T-cell (primary cell): ENCODE measurements at places on chromosomes 3 and 15.

DNA sequence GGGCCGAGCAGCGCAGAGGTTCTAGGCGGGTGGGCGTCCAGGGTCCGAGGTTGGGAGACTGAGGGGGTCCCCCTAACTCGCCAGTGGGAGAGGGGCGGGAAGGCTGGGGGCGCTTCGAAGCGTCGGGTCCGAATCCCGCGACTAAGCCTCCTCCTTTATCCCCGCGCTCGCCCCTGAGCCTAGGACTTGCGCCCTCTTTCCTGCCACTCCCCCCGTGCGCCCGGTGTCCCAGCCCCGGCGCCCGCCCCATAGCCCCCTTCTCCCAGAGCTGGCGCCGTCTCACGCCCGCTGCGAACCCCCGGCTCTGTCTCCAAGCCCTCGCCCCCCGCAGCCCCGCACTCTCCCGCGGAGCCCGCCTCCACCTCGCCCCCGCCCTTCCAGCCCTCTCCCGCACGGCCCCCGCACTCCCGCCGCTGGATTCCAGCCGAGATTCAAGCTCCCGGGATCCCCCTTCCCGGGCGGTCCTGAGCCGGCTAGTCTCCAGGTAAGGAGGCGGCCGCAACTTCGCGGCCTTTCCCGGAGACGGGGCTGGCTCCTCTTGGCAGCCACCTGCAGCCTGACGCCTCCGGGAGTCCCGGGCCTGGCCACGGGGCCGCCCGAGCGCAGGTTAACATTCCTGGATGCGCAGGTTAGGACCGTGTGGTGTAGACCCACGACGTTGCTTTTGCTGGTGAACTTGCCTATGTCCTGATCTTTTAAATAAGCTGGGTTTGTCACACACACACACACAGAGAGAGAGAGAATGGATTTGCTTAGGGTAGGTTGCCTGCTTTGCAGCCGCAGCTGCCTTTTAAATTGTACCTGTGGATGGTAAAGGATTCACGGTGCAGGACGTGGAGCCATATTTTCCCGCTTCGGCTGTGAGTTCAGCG is 563 bp downstream of the PXYLP1 start:
- no peak for DNase-seq

- no peak for DNase-seq
Observed at GRCh38 chr3:34106879-34107278, 308.4 kb downstream of the PDCD6IP start.

GRCh38 chr3:85846940-85847339 is 888.2 kb downstream of the CADM2 start:
- DNase-seq = no peak

DNA sequence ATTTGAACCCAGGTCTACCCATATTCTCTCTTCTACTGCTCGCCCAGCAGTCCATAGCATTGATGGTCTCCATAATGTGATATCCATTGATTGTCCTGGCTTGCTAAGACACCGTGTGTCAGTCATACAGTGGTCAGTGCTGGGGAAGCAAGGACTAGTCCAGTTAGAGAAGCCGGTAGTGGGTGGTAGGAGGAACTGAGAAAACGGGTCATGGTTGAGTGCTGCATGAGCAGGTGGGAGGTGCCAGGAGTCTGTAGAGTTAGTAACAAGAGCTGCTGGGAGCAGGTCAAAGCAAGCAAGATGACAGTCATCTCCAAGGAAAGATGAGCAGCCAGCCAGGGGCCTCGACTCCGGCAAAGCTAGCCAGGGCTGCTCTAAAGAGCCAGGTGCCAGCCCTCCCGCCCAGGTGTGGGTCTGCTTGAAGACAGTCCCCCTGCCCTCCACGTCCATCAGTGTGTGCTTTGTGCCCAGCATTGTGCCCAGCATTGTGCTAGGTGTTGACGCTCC is 29.5 kb upstream of the USP3 start:
- no peak for DNase-seq

DNA sequence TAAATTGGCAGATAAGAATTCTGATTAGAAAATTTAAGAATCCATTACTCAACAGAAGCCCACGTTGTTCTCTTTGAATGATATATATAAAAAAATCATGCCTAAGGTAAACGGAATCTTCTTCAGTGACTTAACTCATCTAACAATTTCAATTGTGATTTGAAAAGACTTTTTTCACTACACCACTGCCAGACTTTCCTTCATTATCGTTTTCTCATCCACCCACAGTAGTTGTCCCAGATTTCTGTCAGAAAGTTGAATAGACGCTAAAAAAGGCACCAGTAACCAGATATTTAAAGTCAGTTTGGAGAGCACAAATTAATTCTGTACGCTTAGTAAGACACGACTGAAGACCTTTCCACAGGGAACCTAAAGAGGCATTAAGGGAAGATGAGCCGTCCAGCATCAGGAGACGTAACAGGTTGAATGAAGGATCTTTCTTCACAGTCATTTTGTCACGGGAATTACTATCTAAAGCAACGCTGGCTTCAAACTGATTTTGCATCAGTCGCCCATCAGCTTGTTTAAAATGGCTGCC is 1.3 kb downstream of the HIGD1A start:
- no peak for DNase-seq

GRCh38 chr3:59308684-59309083 is 258.9 kb upstream of the CFAP20DC start:
- no peak for DNase-seq

GRCh38 chr3:108396336-108396735 is 100.0 kb downstream of the HHLA2 start:
- DNase-seq = no peak

GRCh38 chr15:25676070-25676469 is 187.1 kb downstream of the ATP10A start:
- no peak for DNase-seq

DNA sequence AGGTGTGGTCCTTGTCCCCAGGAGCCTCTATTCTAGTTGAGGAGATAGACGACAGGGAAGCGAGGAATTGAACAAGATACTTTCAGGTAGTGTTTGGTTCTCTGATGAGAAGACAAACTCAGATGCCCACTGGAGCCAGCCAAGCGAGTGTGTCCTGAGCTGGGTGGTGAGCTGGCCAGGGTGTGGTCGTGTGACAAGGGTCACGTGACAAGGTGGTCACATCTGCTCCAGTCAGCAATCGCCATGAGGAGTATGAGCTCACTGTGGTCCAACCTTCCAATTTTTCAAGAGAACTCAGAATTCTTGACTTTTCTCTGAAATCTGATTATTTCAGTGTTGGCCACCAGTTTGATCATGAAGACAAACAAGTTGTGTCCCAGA is 39.5 kb downstream of the SLC6A6 start:
- no peak for DNase-seq

DNA sequence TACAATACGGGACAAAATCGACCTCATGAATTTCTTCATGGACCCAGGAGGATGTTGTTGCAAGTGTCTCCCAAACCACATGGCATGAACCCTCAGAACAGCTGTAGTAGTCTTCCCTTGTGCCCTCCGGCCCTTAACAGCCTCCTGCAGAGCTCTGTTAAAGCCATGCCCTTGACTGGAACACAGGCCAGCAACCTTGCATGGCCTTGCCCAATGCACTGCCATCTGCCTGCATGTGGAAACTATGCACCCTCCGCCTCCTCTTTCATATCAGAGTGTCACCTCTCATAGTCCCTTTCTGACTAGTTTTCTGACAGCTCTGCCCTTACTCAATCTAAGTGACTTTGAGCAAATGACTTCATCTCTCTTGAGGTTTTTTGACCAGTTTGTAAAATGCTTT is 39.4 kb upstream of the TRIM71 start:
- no peak for DNase-seq

DNA sequence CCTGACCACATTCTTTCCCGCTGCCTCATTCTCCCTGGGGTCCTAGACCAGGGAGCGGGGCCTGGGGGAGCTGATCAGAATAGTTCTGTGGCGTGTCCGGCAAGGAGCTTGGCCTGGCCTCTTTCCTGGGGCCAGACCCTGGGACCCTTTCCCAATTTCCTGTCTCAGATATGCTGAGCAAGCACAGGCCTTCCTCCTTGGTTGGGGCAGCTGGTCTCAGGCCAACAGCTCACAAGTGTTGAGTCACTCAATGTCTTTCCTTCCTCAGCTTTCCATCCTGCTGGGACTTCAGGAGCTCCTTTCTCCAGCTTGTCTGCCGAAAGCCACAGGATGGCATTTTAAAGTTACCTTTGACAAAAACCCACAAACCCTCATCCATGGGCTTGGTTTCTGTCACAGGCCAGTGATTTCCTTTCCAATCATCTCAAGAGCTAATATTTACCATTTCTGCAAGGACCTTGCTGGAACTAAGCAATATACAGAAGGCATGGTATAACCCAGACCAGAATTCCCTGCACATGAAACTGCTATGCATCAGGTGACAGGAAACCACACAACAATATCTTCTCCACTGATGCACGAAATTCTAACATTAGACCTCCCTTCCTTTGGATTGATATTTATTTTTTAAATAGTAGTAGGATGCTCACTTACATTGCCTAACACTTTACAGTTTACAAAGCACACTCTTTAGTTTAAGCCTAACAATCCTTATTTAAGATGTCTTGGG is 19.5 kb upstream of the TIMP4 start:
- DNase-seq = no peak

DNA sequence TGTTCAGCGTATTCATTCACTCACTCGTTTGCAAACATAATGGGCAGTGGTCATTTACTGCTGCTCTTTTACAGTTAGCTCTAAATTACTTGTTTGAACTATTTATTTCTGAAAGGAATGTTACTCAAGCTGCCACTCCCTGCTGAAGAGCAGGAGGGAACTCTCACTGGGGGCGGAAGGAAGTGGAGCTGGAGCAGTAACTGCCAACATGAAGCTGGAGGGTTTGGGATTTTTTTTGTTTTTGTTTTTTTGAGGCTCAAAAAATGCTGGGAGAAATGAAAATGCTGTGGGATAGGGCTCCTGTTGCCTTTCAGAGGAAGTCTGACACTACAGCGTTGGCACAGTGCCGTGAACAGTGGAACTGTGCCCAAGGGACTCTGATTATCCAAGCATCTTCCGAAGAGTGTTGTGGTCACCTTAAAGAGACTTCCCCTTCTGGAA is 44.1 kb downstream of the SENP2 start:
- DNase-seq = no peak

DNA sequence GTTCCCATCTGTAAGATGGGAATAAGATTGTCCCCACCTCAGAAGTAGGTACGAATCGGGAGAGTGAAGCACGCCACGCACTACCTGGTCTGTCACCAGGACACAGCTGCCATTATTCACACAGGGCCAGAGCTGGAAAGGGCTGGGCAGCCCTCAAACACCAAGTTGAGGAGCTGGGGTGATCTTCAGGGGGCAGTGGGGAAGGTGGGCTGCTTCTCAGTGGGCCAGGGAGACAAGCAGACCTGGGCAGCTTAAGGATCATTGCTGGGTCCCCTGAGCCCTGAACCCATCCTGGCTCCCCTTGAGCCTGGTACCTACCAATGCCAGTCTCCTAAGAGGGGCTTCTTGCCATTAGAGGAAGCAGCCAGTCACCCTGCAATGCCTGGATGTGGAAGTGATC is 82.1 kb downstream of the SMAD6 start:
- no peak for DNase-seq

GRCh38 chr15:73900095-73900712 is 26.1 kb upstream of the LOXL1 start:
- no peak for DNase-seq

- DNase-seq = no peak
Observed at GRCh38 chr3:163382183-163382582, 1696.1 kb downstream of the SI start.
